NCI-H526 treated with DMSO at 0.1 percent for 48 hours (cell line): ENCODE measurements at places on chromosomes 5 and 9.

- no peak for DNase-seq
Observed at GRCh38 chr5:107496466-107496865, 174.3 kb downstream of the EFNA5 start.

- no peak for DNase-seq
Observed at GRCh38 chr5:160233215-160233614, 3.9 kb downstream of the FABP6 start.

DNA sequence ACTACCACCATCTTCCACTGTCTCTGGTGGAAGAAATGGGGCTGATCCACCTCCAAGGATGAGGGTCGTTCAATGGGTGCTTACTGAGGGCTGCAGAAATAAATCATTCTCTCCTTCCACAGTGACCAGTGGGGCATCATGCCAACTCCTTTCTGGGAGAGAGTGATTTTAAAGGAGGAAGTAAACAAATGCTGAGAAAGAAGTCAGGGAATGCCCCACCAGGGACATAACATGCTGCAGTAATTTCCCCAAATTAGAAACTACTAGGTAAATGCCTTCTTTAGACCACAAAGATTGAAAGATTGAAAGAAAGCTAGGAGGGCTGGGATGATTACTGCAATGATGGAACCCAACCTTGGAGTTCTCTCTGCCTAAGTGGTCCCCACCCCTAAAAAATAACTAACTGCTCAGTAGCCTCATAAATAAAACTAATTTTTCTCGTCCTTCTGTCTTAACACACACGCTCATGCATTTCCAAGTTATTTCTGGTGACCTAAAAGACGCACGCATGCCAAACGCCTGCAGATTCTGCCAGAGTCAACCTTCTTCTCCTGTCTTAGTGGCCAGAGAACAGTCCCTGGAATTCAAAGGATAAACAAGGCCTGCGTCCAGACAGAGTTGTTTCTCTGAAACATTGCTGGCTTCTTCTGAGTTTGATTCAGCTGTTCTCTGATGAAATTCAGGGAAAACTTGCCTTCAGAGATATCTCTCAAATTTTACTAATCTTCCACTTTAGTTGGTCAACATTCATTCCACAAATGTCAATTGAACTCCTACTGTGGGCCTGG lies 250.0 kb downstream of the NR3C1 start:
- no peak for DNase-seq

- DNase-seq = no peak
Observed at GRCh38 chr5:76701298-76701697, 14.6 kb upstream of the F2R start.

DNA sequence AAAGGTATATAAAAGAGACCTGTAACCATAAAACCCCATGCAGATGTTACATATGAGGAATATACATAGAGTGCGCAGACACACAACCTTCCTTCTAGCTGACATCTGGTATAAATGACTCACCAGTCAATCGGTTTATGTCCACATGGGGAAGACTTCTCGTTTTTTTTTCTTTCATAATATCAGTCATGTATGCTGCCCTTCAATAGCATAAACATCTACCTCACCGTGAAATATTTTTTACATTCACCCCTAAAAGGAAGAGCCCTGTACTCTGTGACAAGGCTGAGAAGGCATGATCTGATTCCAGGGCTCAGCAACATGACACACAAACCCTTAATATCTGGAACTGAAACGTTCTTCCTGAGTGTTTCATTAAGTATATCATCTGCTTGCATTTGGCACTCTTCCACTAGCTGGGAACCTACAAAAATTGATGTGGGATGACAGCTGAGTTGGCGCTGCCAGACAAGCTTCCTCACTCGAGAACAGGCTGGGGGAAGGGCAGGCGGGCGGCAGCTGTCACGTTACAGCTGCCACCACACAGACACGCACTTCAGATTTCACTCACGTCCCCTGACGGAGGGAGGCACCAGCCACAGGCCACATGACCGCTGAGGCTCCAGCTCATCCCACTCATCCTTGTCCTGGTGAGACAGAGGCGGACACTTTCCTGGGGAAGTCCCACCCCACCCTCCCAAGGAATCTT lies 74.2 kb downstream of the SHB start:
- DNase-seq = no peak
